Foreskin keratinocyte (primary cell): ENCODE measurements at places on chromosomes 2 and 18. TPM values are rescaled to one million over a fixed set of nuclear protein-coding genes. Genes with fewer than 3 reads are reported as not detected.

The OBSL1 gene
- total RNA-seq: 32.0 and 33.7 TPM in 2 replicates

DNA sequence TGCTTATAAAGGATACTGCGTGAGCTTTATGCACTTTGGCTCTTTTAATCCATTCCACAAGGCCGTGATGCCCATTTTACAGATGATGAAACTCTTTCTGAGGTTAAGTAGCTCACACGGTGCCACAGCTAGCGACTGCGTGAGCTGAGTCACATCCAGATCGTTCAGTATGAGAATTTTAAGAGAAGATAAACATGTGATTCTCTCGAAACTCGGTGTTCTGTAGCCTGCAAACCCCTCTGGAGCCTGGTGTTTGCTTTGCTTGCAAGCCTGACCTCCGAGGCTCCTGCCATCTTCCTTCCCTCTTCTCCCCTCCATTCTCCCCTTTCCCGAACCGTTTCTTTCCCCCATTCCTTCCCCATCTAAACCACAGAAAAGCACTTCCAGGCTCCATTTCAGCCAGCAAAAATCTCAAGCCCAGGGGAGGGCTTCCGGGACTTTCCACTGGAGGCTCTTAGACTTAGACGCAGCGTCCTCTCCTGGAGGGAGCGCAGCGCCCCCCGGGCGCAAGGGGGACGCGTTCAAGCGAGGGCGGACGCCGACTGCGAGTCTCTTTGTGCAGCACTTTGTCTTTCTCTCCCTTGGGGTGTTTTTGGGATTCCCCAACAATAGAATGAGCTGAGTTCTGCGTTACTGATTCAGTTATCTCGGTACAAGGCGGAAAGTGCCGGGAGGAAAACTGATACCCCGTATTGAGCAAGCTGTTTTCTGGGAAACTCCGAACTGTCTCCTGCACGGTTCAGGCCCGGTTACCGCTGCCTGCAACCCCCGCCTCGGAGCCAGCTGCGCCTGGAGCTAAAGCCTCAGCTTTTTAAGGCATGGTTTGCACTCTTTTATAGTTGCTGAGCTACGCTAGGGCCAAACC is 38.0 kb downstream of the CYP1B1 start:
- no peak for DNase-seq

The RAB11FIP5 gene
- 32.5 and 39.2 TPM in 2 replicates for total RNA-seq

DNA sequence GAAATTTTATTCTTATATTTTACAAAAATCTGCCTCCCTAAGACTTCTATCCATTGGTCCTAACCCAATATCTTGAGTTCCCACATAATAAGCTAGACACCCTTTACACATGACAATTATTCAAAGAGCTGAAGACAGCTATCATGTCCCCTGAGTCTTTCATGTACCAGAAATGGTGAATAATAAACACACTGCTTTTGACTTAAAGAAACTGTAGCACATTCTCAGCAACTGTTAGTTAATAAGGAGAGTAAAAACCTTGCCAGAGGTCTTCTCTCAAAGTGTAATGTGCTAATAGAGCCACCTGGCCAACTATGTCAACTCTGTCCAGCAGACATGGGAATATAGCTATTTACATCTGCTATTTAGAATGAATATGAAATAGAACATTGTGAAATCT is 109.7 kb upstream of the ARL5A start:
- no peak for DNase-seq

The HNRNPLL gene
- total RNA-seq: 35.6 and 37.1 TPM in 2 replicates

The OTOS gene
- not detected in 2 replicates for total RNA-seq

DNA sequence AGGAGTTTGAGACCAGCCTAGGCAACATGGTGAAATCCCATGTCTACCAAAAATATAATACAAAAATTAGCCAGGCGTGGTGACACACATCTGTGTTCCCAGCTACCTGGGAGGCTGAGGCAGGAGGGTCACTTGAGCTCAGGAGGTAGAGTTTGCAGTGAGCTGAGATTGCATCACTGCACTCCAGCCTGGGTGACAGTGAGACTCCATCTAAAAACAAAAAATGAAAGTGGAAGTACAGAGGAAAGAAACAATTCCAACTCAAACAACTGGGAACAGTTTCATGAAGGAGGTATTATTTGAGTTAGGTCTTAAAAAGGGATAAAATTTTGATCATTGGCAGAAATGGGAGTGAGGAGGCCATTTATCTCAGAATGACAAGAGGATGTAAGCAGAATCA is 6.3 kb upstream of the RAB1A start:
- no peak for DNase-seq

DNA sequence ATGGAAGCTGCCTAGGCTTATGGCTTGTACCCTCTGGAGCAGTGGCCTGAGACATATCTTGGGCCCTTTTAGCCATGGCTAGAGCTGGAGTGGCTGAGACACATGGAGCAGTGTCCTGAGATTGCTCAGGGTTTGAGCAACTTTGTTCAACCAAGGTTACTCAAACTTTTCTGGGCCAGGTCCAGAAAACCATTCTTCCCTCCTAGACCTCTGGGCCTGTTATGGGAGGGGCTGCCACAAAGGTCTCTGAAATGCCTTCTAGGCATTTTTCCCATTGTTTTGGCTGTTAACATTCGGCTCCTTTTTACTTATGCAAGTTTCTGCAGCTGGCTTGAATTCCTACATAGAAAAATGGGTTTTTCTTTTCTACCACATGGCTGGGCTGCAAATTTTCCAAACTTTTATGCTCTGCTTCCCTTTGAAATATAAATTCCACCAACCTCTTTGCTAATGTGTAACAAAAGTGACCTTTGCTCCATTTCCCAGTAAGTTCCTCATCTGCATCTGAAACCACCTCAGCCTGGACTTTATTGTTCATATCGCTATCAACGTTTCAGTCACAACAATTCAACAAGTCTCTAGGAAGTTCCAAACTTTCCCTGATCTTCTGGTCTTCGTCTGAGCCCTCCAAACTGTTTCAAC is 84.9 kb upstream of the MAP4K3 start:
- DNase-seq: no peak

The UNC50 gene
- total RNA-seq: 36.2 and 38.5 TPM in 2 replicates

The NAT8 gene
- not detected in 2 replicates for total RNA-seq

- DNase-seq: no peak
Measured at GRCh38 chr2:28381225-28382180, 11.2 kb upstream of the FOSL2 start.

The UGT1A8 gene
- total RNA-seq: not detected in 2 replicates

The CGREF1 gene
- total RNA-seq: 0.49 and 1.6 TPM in 2 replicates

The FAM136A gene
- total RNA-seq: 42.4 and 46.4 TPM in 2 replicates

- DNase-seq: no peak
Measured at GRCh38 chr2:212428681-212429478, 109.7 kb downstream of the ERBB4 start.

GRCh38 chr2:53235836-53236582 is 531.6 kb upstream of the CHAC2 start:
- DNase-seq: peak; percentile 40

- no peak for DNase-seq
Measured at GRCh38 chr2:43008388-43008787, 216.0 kb upstream of the HAAO start.

The GPR155 gene
- total RNA-seq: 2.8 and 3.6 TPM in 2 replicates

DNA sequence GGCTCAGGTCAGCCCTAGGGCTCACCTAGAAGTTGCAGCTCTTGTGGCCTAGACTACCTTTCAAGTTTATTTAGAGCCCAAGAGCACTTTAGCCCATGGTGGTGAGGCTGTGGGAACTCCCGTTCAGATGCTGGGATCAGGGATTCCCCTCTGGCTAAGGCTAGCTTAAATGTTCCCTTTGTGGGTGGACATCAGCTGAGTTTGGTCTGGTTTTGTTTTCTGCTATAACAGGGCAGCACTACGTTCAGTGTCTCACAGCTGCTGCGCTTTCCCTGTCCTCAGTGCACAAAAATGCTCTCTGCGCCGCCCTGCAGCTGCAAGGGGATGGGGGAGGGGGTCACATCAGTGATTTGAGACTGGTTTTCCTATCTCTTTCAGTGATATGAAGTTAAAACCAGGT is 170.5 kb upstream of the KCNJ3 start:
- DNase-seq: no peak

- no peak for DNase-seq
Measured at GRCh38 chr2:98282109-98282508, 64.1 kb upstream of the CNGA3 start.

DNA sequence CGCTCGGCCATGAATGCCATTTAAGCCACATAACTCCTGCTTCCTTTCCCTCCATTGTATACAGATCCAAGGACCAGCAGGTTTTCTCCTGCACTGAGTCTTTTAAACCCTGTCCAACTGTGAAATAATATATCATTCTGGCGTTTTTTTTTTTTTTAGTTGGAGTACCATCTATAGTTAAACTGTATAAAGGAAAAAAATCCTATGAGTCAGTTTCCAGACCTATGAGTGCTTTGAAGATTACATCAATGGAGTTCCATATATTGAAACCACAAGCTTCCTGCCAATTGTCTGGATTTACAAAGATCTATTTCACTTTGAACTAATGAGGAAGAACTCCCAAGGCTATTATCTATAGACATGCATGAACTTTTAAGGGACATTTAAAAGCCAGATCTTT is 2.4 kb upstream of the MALT1 start:
- peak; percentile 86 for DNase-seq

DNA sequence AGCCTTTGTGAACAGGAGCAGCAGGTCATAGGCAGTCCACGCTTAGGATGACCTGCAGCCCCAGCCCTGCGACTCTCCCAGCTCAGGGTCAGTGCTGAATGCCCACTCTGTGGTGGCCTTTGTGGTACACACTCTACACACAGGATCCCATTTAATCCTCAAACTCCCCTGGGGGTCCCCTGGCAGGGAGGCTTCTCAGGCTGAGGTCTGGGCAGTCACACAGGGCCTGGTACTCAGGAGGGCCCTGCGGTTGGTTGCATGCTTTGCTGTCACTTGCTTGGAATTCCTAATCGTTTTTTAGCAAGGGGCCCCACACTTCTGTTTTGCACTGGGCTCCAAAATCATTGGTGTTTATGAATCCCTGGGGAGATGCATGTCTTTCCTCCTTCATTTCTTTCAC is 113.0 kb downstream of the EML6 start:
- no peak for DNase-seq

DNA sequence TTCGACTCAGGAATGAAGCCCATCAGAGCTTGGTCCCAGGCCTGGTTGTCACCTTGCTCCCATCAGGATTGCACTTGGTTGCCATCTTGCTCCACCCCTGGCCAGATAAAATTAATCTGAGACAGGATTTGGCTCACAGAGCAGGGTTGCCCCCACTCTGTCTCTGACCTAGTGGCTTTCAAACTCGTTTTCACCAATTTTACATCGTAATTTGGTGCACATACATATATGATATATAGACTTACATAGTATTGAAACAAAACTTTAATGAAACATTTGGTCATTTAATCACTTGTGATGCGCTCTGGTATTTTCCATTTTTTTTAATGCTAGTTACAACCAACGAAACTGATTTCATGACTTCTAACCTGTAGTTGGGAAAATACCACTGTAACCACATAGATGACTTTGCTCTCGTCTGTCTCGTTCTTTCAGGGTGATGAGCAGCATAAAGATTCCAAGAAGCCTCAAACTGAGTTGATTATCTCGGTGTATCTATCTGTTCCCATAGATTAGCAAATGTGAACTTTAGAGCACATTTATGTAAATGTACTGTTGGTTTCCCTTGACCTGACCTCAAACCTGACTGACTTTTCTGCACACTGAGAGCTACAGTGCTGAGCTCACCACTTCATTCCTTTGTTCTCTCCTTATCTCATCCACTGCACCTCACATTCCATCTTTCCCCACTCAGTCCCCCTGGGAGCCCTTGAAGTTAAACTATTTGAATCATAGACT is 30.5 kb upstream of the PLB1 start:
- no peak for DNase-seq

DNA sequence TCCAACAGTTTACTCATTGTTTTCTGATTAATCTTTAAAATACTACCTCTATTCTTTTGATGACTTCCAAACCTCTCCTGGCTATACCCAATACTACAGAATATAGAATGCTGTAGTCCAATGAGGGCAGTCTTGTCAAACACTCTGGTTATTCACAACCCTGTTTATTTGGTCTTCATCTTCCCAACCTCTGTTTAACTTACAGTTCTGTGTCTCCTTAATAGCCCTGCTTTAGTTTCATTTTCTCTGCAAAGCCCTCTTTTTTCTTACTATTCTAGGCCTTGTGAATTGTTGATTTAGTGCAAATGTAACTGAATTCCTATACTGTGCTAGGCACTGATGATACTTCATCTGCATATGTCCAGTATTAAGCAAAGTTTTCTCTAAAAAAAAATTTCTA is 40.0 kb downstream of the ACVR2A start:
- DNase-seq: no peak
